ENCODE measurements at places on chromosomes 4 and X. TPM values are rescaled to one million over a fixed set of nuclear protein-coding genes. Genes with fewer than 3 reads are reported as not detected.

DNA sequence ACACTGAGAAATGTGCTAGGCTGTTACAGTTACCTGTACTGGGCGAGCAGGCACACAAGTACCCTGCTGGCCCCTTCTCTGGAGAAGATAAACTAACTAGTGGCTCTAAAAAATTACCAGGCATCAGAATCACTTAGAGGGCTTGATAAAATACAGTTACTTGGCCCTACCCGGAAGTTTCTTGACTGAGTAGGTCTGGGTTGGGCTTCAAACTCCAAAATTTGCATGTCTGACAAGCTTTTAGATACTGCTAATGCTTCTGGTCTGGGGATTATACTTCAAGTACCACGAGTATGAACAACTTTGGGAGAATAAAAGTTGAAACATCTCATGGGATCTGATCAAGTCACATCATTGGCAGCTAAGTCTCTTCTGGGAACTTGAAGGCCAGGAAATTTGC, 30.8 kb downstream of the CEP135 start:
- DNase-seq: no peak

Gene DMD
- 13.3 TPM for total RNA-seq

Gene FGF5
- 1.3 TPM for total RNA-seq

Gene GAGE12F
- 0.35 TPM for total RNA-seq

Gene SPANXB1
- 2.2 TPM for total RNA-seq

Gene PPARGC1A
- total RNA-seq: 2.4 TPM

Gene CD99
- total RNA-seq: 289 TPM

DNA sequence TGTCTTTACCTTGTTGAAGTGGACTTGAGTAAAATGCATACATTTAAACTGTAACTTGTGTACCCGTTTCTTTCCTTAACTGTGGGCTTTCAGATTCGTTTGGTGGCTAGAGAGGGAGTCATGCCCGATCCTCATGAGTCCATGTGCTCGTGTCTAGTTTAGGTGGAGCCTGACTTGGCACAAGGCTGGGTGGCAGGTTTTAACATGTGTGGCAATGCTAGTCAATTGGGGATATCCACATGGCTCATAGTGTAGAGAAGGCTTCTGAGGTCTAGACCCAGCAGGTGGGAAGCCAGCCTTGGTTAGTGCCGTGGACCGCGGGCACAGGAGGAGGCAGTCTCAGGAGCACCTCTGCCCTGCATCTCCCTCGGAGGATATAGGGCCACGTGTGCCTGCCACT, 48.5 kb upstream of the CLCN4 start:
- DNase-seq: no peak

Gene PCDH18
- total RNA-seq: 106 TPM

GRCh38 chr4:2733001-2733843, 22.9 kb downstream of the TNIP2 start:
- peak; percentile 3 for DNase-seq

- no peak for DNase-seq
These were observed 905.3 kb upstream of the INTU start for GRCh38 chr4:126727461-126727860.

GRCh38 chrX:41895826-41896225, 27.5 kb downstream of the CASK start:
- DNase-seq: no peak

Gene USP27X
- total RNA-seq: 1.1 TPM

- no peak for DNase-seq
These were observed 228.0 kb downstream of the APBB2 start for GRCh38 chr4:40986375-40986774.

Gene HTN3
- total RNA-seq: not detected

GRCh38 chr4:150781191-150781590, 199.2 kb downstream of the MAB21L2 start:
- DNase-seq: no peak

GRCh38 chr4:52263607-52264006, 212.5 kb downstream of the SPATA18 start:
- DNase-seq: no peak

DNA sequence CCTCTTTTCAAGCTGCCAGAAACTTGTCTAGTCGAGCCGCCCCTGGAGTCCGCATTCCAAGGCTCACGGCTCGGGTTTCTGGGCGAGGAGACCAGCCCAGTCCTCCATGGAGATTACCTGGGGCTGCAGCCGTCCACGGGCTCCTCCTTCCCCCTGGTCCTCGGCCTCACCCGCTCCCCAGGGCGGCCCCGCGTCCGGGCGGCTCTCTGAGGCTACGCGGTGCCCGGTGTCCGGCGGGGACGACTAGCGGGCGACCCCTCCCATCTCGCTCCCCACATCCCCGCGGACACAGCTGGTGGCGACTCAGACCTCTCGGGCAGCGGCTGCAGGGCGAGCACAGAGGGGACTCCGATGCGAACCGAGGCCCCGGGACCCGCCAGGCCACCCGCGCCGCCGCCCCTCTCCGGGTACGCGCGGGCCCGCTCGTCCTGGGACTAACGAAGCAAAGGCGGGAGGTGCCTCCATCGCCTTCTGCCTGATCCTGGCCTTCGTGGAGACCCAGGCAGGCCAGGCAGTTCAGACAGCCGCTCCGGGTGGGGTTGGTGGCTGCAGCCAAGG, 159.4 kb downstream of the TRAM1L1 start:
- DNase-seq: no peak

Gene KLB
- not detected for total RNA-seq

Gene MYOZ2
- not detected for total RNA-seq

Gene SSX3
- not detected for total RNA-seq

DNA sequence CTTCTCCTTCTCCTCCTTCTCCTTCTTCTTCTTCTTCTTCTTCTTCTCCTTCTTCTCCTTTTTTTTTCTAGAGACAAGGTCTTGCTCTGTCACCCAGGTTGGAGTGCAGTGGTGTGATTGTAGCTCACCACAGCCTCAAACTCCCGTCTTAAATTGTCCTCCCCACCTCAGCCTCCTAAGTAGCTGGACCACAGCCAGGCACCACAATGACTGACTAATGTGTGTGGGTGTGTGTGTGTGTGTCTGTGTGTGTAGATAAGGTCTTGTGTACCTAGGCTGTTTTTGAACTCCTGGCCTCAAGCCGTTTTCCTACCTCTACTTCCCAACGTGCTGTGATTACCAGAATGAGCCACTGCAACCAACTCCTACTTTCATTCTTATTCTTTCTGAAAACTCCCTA, 390.9 kb downstream of the ADAM29 start:
- DNase-seq: peak; percentile 41

DNA sequence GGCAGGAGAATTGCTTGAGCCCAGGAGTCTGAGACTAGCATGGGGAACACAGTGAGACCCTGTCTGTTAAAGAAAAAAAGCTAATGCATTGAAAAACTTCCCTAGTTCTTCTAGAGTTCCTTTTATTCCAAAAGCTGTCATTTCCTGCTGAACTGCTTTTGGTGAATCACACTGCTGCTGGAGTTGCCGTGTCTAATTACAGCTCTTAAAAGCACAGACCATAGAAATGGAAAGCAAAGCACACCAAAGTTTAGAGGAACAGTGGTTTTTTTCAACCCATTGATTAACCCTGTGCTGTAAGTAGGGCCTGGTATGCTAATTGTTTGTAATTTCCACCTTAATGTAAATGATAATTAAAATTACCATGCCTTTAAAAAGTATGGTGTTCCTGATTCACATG, 52.4 kb downstream of the SEPTIN11 start:
- peak; percentile 44 for DNase-seq

DNA sequence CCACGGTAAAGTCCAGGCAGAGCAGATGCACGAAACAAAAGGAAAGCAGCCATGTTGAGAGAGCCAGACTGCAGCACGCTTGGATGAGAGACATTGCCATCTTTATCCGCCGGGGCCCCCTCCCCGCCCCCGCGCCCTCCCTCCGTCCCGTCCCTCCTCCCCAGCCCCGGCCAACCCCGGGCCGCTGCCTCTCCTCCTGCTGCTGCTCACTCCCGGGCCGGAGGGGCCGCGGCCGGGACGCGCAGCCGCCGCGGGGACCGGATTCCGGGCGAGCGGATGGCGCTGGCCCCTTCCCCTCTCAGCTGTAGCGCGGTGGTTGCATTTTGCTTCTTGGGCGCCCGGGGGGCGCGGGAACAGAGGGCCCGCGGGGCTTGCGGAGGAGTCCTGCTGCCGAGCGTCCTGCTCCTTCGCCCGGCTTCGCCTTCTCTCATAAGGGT, 542 bp downstream of the RNF150 start:
- DNase-seq: no peak

GRCh38 chr4:2964706-2965258, 1.4 kb downstream of the GRK4 start:
- no peak for DNase-seq

Gene PFKFB1
- not detected for total RNA-seq

Gene KCTD8
- total RNA-seq: 0.21 TPM

Gene IGSF1
- 1.9 TPM for total RNA-seq

DNA sequence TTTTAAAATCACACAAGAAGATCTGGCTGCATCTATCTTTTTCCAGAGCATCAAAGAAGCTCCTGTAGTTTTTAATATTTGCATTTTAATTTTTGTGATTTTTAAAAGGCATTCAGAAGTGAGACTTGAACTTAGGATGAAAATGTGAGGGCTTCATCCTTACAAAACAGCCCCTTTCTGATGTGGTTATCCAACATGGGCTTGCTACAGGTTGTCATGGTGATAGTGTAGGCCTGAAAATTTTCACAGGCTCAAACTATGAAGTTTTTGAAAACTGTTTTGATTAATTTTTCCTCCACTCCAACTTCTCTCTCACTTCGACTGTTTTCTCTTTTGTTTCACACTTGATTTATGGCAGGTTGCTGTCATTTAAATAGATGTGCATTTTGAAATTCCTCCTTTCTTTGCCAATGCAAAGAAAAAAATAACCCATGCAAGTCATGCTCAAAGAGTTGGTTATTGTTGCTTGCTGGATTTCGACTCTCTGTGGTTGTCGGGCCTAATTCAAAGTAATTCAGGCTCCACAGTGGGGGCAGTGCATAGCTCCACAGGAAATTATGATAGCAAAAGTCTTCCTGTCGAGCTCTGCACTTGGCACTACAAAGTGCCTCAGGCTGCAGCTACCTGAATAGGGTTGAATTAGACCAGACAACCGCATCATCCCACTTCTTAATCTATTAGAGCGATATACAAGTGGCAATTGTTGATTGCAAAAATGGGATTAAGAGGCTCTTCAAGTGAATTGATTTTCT, 201.0 kb upstream of the GPR101 start:
- DNase-seq: no peak

DNA sequence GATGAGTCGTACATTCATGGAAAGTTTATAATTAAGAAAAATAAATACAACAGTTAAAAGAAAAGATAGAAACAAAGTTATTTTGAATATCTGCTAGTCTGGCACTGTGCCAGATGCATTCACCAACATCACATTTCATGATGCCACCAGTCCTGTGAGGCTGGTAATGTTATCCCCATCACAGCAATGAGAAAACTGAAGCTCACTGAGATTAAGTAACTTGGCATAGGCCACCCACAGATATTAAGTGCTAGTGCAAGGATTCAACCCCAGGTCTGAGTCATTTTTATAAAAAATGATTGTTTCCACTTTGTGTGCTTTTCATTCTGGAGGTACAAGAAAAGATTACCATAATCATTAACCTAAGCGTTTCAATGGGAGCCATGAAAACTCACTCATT, 65.0 kb upstream of the IL15 start:
- DNase-seq: no peak

Gene STS
- total RNA-seq: 2.9 TPM

Gene MAGEA2
- total RNA-seq: 15.8 TPM

Gene MAGEA2B
- total RNA-seq: 3.2 TPM

Gene OTUD6A
- not detected for total RNA-seq

Gene SPANXD
- total RNA-seq: 74.7 TPM

DNA sequence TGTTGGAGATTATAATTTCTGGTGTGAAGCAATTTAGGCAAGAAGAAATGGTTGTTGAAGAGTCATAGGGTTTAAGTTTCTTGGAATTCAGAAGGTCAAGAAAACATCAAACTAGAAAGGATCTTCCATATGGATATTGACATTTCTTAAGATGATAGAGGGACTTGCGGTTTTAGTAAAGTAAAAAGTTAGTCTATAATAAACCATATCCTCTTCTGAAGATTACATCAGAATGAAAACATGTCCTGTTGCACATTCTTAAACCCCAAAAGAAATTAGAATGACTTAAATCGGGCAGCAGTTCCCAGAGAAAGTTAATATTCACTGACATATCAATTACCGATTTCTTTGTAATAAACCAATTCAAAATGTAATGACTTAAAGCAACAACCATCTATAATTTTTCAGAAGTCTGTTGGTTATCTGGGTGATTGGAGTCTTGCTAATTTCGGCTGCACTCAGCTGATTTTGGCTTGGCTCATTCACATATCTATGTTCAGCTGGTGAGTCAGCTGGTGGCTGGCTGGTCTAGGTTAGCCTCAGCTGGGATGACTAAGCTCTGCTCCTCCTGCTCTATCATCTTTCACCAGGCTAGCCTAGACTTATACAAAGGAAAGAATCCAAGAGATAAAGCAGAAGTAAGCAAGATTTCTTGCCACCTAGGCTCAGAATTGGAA, 24.4 kb upstream of the DYNLT3 start:
- peak; percentile 77 for DNase-seq

DNA sequence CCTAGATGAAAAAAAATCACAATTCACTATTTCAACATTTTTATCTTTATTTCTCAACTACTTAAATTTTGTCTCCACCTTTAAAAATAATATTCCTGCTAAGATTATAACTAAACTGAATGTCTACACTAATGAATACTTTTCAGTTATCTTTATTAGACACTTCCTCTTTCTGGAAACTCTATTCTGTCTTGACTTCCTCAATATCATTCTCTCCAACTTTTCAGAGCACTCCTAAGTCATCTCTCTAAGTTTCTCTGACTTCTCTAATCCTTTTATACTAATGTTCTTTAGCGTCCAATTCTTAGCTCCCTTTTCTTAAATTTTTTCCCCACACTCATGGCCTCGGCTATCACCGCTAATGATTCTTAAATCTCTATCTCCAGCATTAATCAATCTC, 374.2 kb downstream of the FBXO8 start:
- no peak for DNase-seq

GRCh38 chrX:107684956-107685385, 56.7 kb downstream of the PRPS1 start:
- peak; percentile 90 for DNase-seq
